Right renal pelvis (tissue), 4 donors: ENCODE measurements at places on chromosomes 5 and 9. TPM values are rescaled to one million over a fixed set of nuclear protein-coding genes. Genes with fewer than 3 reads are reported as not detected.

The C5orf34 gene
- 6.1 TPM for polyA plus RNA-seq

The CMYA5 gene
- polyA plus RNA-seq, result 16.0 TPM

DNA sequence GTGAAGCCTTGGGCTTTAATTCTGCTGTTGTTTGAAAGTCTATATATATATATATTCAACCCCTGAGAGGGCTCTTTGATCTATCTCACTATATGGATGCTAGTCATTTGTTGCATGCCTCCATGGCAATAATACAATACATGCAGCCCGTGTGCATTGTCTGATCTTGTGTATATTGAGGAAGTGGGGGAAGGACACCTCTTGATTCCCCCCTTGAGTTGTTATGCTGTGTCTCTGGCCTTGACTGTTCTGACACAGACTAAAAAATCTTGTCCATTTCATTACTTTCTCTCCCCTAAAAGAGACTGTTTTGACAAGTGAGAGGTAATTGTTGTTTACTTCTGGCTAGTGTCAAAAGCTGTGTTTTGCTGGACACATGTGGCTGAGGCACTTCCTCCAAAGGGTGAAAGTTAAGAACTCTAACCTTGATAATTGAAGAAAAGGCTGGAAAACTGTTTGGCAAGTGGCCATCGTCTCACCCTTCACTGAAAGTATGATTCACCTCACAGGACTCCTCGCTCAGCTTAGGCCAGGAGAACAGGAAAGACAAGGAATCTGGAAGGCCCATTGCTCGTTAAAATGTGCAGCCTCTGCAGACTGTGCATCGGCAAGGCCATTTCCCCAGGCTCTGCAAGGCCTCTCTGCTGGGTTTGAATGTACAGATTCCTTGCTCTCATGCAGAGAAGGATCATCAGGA lies 304.0 kb downstream of the PRELID2 start:
- no peak for DNase-seq

GRCh38 chr5:110201791-110202190 lies 512.1 kb downstream of the MAN2A1 start:
- DNase-seq, result no peak

GRCh38 chr9:38482918-38483592 lies 58.8 kb upstream of the IGFBPL1 start:
- no peak for DNase-seq

- DNase-seq, result no peak
Measured at GRCh38 chr9:124594225-124594624, 87.0 kb upstream of the NR5A1 start.

GRCh38 chr9:78468231-78468630 lies 171.3 kb downstream of the PSAT1 start:
- no peak for DNase-seq

GRCh38 chr9:270657-271237 lies 56.1 kb downstream of the DOCK8 start:
- no peak for DNase-seq

DNA sequence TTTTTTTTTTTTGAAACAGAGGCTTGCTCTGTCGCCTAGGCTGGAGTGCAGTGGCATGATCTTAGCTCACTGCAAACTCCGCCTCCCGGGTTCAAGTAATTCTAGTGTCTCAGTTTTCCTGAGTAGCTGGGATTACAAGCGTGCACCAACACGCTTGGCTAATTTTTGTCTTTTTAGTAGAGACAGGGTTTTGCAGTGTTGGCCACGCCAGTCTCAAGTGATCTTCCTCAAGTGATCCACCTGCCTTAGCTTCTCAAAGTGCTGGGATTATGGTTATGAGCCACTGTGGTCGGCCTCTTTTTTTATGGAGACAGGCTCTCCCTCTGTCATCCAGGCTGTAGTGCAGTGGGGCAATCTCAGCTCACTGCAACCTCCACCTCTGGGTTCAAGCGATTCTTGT lies 82.9 kb downstream of the RAB24 start:
- DNase-seq, result no peak
